Esophagus squamous epithelium (tissue), 5 donors: ENCODE measurements at places on chromosomes 4 and X.

- no peak for DNase-seq
Observed at GRCh38 chr4:149709640-149710039, 106.0 kb downstream of the IQCM start.

GRCh38 chrX:115322375-115322774 lies 32.9 kb downstream of the LUZP4 start:
- DNase-seq = no peak

DNA sequence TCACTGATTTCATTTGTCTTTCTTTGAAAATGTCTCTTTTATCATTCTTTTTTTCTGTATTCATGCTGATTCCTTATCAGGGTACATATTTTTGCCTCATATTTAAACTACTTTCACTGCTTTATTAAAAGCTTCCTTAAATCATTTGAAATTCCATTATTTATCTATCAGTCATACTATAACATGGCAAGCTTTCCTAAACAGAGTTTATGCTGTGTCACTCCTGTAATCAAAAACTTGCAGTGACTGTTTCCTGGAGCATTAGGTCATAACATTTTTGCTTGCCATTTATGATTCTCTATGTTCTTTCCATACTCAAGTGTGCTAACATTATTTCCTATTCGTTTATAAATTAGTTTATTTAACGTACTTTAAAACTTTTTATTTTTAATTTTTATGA lies 203.7 kb downstream of the BMPR1B start:
- DNase-seq = no peak

DNA sequence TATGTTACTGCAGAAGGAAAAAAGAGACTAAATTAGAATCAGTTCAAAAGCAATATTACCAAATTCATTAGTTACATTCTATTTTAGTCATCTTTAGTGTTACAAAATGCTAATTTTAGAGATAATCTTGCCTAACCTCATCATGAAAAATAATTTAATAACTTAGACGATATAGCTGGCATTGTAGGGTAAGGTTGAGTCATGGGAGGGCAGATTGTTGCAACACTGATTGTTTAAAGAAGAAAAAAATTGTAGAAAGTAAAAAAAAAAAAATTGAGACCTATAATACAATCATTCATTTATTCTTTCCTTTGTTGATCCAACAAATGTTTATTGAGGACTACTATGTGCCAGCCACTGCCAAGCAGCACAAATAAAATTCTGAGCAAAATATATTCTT lies 330.9 kb downstream of the GBA3 start:
- DNase-seq = no peak

DNA sequence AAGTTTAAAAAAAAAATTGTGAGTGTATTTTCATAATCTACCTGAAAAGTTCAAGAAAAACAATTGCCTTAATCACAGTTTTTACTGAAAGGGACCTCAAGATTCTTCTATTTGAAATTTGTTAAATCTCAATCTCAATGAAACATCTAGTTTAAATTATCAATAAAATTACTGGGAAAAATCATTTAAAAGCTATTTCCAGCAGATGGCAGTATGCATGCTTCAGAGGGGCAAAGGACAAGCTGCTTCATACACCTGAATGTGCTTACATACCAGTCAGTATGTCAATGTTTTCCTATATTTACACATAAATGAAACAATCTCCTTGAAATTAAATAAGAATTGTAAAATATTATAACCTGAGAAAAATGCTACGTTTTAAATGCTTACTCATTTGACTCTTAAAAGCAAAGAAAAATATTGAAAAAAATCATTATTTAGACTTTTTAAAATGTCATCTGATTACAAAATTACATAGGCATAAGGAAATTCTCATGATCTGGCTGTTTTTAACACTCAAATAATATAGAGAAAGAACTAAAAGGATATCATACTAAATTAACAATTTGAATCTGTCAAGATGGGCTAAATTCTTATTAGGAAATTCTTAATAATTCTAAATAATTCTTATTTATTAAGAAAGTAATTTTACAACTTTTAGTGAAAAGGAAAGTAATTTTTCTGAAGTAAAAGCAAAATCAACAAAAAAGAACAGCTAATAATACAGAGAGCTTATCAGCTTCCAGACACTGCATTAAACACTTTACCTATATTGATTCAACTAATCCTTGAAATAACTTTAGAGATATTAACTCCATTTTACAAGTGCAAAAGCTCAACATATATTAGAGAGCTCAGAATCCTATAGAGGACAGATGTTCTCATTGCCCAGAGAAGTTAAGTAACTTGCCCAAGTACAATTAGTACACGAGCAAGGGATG lies 242.1 kb downstream of the ADAMTS3 start:
- DNase-seq = no peak

- DNase-seq = no peak
Observed at GRCh38 chrX:70254063-70254400, 6.0 kb downstream of the P2RY4 start.

DNA sequence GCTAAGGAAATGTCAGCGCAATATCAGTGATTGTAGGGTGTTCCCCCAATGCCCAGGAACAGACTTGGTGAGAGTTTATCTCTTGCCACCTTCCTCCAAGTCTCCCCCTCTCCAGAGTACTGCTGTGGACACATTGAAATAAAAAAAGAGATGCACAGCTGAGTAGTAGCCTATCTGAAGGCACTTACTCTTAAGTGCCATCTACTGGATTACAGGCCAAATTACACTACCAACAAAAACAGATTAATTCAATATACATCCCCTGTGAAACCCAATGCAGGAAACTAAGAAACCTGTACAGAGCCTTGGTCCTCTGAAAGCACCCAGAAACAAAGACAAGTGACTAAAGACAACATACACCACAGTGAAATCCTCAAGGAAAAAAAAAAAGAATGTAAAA lies 460.3 kb downstream of the ZIC3 start:
- no peak for DNase-seq

- no peak for DNase-seq
Observed at GRCh38 chrX:49249071-49249470, 13.8 kb downstream of the CCDC22 start.

- DNase-seq = no peak
Observed at GRCh38 chrX:22634751-22635150, 362.0 kb downstream of the CBLL2 start.

DNA sequence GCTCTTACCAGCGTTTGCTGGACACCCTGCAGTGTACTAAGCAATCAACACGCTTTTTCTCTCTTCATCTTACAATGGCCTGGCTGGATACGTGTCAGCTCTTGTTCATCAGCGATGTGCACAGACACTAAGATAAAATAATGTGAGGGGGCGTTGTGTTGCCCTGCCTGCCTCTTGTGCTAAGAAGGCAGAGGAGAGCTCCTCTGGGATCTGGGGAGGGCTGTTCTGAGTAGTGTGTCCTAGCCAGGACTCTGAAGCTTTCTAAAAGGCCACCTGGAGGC lies 49.7 kb downstream of the NELFA start:
- DNase-seq = no peak

DNA sequence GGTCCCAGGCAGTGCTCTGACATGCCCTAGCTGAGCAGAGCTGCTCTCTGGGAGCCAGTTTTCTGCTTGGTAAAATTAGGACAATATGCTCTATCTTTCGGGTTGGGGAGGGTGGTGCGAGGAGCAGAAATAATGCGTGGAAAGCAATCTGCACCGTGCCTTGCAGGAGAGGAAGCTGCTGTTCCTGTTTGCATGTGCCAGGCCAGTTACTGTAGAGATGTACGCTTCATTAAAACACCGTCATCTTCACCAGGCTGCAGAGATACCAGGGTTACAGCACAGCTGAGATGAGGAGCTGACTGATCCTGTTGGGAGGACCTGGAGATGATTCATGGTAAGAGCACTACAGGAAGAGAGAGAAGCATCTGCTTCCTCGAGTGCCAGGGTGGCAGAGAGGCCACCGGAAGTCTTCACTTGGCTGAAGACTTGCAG lies 29.5 kb upstream of the IRF2 start:
- DNase-seq = no peak

GRCh38 chr4:160202802-160203201 lies 1099.9 kb downstream of the RAPGEF2 start:
- DNase-seq = no peak

- no peak for DNase-seq
Observed at GRCh38 chr4:93658443-93658842, 170.1 kb upstream of the ATOH1 start.

GRCh38 chr4:138188406-138189084 lies 53.6 kb downstream of the SLC7A11 start:
- DNase-seq = no peak

GRCh38 chrX:110992611-110993010 lies 103.4 kb upstream of the PAK3 start:
- no peak for DNase-seq

DNA sequence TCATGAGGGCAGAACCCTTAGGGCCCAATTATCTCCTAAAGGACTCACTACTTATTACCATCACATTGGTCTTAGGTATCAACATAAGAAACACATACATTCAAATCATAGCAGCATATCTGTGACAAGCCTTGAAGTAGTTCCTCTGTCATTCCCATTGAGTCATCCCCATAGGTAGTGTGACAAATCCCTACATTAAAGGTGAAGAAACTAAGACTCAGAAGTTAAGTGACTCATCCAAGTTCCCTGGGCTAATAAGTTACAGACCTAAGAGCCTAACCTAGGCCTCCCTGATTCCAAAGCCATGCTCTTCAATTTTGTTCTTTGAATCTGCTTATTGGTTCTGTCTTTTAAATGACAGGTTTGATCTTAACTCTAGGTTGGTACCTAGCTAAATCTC lies 58.2 kb downstream of the CD38 start:
- no peak for DNase-seq

DNA sequence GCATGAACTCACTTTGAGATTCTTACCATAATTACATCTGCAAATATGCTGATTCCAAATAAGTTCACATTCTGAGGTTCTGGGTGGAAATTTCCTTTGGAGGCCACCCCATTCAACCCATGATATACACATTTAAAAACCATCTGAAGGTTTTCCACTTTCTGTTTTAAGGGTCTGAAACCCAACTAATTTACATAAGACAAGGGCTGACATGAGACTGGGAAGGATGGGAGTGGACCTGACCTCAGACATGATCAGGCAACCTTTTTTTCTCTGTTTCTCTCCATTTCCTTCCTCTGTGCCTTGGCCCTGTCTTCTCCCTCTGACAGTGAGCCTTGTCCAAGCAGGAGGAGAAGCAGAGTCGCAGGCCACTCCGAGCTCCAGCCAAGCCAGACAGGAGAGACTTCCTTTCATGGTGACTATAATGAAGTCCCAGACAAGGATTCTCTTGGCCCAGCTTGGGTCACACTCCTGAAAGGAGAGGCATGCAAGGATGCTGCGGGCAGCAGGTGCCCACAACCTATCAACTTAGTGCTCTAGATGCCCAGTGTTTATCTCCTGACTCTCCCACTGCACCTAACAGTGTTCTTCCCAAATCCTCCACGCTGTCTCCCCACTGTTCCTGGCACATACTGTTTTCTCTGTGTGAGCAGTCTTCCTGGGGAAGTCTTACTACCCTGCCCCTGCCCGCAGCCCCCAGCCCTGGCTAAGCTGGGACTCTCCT lies 39.9 kb downstream of the MSX1 start:
- DNase-seq = no peak

- no peak for DNase-seq
Observed at GRCh38 chrX:28997706-28998463, 410.6 kb downstream of the IL1RAPL1 start.

GRCh38 chrX:50874876-50875275 lies 35.7 kb upstream of the BMP15 start:
- DNase-seq = no peak

GRCh38 chr4:42678512-42678911 lies 21.6 kb upstream of the ATP8A1 start:
- DNase-seq = no peak

DNA sequence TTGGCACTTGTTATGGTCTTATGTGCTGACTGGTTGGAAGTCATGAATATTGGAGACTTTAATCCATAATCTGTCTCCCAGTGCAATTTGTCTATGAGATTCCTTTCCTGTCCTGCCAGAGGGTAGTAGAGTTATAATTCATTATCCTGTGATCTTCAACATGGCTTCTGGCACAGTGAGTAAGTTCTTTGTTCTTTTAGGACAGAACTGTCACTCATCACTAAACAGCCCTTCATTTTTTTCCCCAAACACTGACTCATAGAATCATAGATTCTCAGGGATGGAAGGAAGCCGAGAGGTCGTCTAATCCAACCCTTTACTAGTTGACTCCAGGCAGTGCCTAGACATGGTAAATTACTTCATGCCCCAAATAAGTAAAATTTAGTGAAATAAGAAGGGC lies 78.4 kb downstream of the LUZP4 start:
- no peak for DNase-seq

DNA sequence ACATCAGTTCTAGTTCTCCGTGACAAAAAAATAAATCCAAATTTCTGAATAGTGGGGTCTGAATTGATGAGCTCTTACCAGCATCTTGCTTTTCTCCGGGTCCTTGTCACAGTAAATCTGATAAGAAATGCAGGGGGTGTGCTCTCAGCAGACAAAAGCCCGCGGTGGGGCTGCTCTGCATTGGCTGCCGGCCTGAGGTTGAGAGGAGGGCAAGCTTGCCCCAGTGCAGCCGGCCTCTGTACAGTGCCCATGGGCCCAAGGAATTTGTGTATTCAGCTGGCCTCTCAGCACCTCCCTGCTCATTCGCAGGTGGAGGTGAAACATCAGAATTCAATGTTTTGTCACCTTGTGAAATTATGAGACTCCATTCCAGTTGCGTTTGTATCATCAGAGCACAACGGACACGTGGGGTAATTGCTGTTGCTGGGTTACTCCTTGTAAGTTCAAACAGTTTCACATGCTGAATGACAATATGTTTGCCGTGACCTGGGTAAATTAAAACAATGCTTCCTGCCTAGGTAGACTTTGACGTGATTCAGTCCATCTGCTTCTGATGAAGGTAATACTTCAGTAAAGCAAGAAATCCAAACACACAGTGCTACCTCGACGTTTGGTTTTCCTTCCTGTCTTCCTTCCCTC lies 596.4 kb downstream of the MID1IP1 start:
- DNase-seq = no peak

GRCh38 chrX:6813836-6814370 lies 279.0 kb upstream of the VCX3A start:
- no peak for DNase-seq

GRCh38 chr4:2222838-2223237 lies 19.1 kb downstream of the HAUS3 start:
- no peak for DNase-seq

- no peak for DNase-seq
Observed at GRCh38 chr4:153799694-153800074, 10.8 kb upstream of the SFRP2 start.

- no peak for DNase-seq
Observed at GRCh38 chr4:185396724-185397385, at the start of gene ANKRD37. TSS of gene ANKRD37 (plus strand) at chr4:185396841. CDS start at chr4:185396924, 83 bp downstream.
